ENCODE measurements at places on chromosomes 3 and 15.

GRCh38 chr3:195160908-195161434 lies 110.0 kb downstream of the XXYLT1 start:
- no peak for DNase-seq

- DNase-seq = no peak
Measured at GRCh38 chr3:31997500-31997899, 15.9 kb downstream of the ZNF860 start.

GRCh38 chr3:32147933-32148332 lies 41.5 kb downstream of the GPD1L start:
- no peak for DNase-seq

DNA sequence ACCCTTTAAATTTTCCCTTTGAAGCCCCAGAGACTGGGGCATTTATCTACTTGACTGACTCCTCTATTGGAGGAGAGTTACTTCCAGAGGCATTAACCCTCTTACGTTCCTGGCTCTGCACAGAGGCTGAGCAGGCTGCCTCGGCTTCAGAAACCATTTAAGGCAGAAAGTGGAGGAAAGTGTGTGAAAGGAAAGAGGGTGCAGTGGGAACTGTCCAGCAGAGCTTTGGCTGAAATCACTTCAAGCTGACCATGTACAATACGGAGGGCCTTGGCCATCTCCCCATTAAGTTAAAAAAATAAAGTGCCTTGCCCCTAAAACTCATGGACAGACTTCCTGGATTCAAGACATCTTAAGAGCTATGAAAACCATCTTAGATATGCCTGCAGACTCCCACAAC lies 238.7 kb downstream of the SV2B start:
- DNase-seq = peak; percentile 15

DNA sequence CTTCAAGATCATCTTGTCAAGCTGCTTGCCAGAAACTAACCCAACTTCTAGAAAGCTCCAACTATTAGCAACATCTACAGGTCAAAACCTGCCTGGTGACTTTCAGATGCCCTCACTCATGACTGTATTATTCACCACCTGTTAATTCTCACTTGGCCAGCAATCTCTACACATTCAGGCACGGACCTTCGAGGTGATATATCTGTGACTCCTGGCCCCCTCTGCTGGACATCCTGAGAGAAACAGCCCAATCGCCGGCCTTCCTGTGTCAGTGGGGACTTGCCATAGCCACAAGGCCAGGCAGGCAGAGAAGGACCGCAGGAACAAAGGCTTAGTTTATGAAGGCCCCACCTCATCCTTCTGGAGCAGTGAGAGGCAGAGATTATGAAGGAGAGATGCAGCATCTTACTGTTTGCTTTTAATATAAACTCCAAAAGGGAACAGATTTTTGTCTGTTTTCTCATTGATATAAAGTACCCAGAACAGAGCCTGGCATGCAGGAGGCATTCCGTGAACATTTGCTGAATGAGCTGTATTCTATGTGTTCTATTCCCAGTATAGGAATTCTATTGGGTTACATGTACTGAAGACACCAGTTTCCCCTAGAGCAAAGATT lies 24.4 kb upstream of the OCA2 start:
- no peak for DNase-seq

- no peak for DNase-seq
Measured at GRCh38 chr3:133910422-133910821, 14.7 kb upstream of the RAB6B start.

DNA sequence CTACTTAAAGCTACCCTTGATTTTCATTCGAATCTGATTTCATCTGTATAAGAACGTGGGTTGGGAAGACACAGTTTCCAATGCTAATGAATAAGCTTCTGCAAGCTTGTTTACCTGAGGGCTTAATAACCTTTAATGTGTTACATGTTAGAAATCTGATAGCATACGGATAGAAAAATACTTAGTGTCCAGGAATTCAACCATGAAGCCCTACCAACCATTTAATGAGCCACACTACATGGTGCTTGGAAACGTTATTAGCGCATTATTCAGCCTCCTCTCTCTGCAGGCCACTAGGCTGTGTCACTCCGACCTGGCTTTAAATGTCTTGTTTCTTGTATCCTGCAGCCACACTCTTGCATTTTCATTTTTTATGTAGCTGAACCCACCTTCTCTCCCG lies 1.6 kb downstream of the FAM81A start:
- DNase-seq = peak; percentile 32

DNA sequence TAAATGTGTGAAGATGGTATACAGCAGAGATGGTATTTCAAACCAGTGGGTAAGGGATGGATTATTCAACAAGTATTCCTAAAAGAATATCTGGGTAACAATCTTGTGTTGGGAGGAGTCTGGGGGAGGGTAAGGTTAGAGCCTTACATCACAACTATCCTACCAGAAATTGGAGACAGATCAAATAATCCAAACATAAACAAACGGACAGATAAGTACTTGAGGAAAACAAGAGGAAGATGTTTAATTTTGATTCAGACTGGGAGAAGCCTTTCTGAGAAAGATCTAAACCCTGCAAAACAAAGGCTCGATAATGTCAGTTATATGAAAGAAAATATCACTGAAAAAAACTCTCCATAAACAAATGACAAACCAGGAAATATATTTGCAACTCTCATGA lies 77.9 kb downstream of the SLC9A9 start:
- DNase-seq = no peak

GRCh38 chr3:138862531-138862923 lies 27.8 kb upstream of the PIK3CB start:
- no peak for DNase-seq

DNA sequence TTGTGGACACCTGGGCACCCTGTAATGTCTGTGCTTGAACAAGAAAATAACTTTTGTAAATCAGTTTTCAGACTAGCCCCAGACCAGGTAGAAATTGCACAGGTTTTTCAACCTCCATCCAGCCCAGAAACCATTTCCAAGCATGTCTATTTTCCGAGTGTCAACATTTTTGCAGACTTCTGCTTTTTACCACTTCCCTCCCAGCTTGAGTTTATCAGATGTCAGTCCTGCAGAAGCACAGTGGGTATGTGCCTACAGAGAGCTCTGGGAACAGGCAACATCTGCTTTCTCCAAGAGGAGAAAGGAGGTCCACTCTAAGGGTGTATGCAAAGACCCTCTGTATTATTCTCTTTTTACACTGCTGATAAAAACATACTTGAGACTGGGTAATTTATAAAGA lies 83.9 kb downstream of the LRRK1 start:
- no peak for DNase-seq

DNA sequence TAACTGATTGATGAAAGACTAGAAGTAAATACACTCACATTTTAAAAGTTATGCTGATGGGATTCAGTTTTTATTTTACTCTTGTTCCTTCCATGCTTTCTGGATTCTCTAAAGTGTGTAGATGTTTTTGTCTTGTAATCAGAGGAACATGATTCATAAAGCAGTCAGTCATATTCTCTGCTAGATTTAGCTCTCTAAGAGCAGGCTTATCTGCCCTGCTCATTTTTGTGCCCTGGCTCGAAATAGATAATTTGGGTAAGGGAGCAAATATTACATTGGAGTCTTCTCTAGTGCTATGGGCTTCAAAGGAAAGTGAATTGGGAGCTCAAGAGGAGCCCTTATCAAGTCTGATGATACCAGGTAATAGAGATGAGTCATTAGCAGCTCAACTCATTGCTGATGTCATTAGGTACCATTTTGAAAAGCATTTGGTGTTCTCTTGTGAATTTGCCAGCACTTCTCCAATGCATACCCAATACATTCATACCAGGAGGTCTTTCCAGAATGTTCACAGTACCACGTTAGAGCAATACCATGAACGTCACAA lies 27.7 kb downstream of the SACM1L start:
- no peak for DNase-seq

- no peak for DNase-seq
Measured at GRCh38 chr15:58078591-58078990, 13.1 kb upstream of the ALDH1A2 start.

GRCh38 chr15:85709250-85709649 lies 85.5 kb downstream of the KLHL25 start:
- no peak for DNase-seq

DNA sequence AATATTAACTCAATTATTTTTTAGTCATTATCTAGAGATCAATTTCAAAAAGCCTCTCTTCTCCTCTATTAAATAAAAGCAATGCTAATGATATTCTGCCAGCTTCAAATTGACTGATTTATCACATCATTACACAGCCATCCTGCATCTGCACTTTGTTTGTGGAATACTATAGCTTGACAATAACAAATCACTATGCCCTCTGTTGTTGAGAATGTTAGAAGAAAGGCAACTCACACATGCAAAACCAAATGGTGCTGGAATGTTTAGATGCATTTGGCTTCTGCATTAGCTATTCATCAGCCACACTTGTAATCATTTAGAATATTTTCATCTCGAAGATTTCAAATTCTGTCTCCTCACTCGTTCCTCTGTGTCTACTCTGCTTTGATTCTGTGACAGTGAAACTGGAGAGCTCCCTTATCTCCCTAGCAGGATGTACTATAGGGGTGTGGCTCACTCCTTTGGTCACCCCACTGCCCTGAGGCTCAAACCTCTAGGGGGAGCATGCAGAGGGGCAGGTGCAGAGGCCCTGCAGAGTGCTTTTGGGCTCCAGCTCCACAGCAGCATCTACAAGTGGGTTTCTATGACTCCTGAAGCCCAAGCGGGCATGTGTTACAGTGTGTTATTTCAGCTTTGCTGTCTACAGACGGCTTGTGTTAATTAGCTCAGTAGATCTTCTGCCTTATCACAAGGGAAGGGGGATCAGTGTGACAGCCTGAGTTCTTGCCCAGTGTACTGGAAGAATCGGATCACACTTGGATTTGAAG lies 454.1 kb upstream of the BCHE start:
- DNase-seq = no peak

DNA sequence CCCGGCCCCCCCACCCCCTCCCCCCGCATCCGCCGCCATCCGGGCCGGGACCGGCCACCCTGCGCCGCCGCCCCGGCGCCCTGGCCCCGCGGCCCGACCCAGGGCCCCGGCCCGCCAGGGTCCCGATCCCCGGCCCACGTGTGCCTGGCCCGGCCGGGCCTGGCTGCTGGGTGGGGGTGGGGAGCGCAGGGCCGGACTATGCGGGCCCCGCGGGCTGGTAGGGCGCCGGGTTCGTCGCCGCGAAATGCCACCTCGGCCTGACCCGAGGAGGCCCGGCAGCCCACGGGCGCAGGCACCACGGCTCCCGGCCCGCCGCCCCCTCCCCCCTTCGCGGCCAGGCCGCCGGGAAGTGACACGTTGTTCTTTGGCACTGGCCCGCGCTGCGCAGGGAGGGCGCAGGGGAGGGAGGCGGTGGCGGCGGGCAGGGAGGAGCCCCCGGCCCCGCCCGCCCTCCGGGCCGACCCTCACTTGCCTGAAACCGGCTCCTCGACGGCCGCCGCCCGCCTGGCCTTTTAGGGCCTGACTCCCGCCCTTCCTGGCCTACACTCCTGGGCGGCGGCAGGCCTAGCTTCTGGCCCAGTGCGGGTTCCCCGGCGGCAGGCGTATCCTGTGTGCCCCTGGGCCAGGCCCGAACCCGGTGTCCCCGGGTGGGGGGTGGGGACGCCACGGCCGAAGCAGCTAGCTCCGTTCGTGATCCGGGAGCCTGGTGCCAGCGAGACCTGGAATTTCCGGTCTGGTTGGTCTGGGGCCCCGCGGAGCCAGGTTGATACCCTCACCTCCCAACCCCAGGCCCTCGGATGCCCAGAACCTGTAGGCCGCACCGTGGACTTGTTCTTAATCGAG lies 515 bp downstream of the EIF4G1 start:
- peak; percentile 73 for DNase-seq

All from right kidney (tissue), 9 donors.